A549 treated with Mapracorat at 1 μM for 4 hours (cell line): ENCODE measurements at places on chromosomes 3 and 15. TPM values are rescaled to one million over a fixed set of nuclear protein-coding genes. Genes with fewer than 3 reads are reported as not detected.

Gene ST3GAL6
- total RNA-seq = 0.88 to 1.3 TPM (median 1.1 TPM) in 5 replicates

Gene EPHB1
- 0.03 to 0.25 TPM (median 0.23 TPM) in 5 replicates for total RNA-seq

Gene GPR156
- total RNA-seq = 0.35 to 0.56 TPM (median 0.44 TPM) in 5 replicates

Gene CD96
- not detected in 5 replicates for total RNA-seq

Gene TMCO5A
- not detected in 5 replicates for total RNA-seq

Gene EIF5A2
- total RNA-seq = 9.1 to 14.4 TPM (median 13.2 TPM) in 5 replicates

Gene SMCO1
- not detected in 5 replicates for total RNA-seq

Gene DISP2
- 0.64 to 2.6 TPM (median 1.0 TPM) in 5 replicates for total RNA-seq

Gene EFCAB12
- 0.59 to 0.95 TPM (median 0.85 TPM) in 5 replicates for total RNA-seq

Gene ITIH1
- not detected in 5 replicates for total RNA-seq

Gene TRIM71
- not detected in 5 replicates for total RNA-seq

Gene ZNF80
- total RNA-seq = not detected in 5 replicates

Gene SLC15A2
- total RNA-seq = 0.10 to 0.34 TPM (median 0.20 TPM) in 4 of 5 replicates, not detected in the other

Gene KBTBD13
- not detected in 5 replicates for total RNA-seq

Gene PCSK6
- 9.0 to 12.4 TPM (median 10.4 TPM) in 5 replicates for total RNA-seq

Gene SQOR
- total RNA-seq = 76.9 to 80.4 TPM (median 79.4 TPM) in 5 replicates

Gene PTX3
- 0.70 to 1.4 TPM (median 1.0 TPM) in 5 replicates for total RNA-seq
